Cerebellar cortex (tissue), 1 donor: ENCODE measurements at places on chromosomes 7 and 10.

DNA sequence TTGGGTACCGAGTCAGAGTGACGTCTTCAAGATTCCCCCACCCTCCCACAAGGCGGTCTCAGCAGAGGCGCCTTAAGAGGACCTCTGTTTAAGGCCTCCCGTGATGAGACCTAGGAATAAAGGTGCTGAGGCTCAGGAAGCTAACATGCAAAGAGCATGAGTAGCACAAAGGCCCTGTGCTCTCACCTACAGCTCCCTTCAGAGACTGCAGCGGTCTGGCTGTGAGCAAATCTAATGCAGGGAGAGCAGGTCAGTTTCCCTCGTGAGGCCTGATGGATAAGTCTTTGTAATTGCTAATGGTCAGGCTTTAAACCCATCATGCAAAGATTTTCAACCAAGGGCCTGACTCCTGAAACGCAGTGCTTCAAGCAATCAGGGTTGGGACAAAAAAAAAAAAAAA lies 909.3 kb upstream of the GHITM start:
- DNase-seq, result no peak

DNA sequence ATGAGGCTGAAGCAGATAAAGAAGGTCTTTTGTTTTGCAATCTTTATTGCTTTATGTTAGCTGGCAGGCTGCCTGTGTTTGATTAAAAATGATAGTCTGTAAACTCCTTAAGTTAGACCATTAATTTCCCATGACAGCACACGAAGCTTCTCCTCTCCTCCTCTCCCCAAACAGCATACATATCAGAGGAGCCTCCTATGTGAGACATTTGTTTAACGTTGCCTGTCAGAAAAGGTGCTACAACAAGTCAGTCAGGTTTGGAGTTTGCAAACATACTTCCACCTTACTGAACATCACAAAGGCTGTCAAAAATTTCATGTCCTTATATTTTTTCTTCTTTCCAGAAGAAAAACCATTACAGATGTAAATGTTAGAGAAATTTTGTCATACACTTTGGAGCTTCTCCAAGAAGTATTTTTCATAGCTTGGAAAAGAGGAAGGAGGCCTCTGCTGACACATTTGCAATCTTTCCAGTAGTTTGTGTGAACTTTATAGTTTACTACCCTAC lies 393.1 kb downstream of the EXOC4 start:
- DNase-seq, result no peak

- DNase-seq, result no peak
These were observed 2.7 kb downstream of the RHBDD2 start for GRCh38 chr7:75881436-75882095.

- no peak for DNase-seq
These were observed 433 bp upstream of the PLXNA4 start for GRCh38 chr7:132576721-132577085.

- DNase-seq, result no peak
These were observed 42.3 kb upstream of the MDFIC start for GRCh38 chr7:114879554-114879953.

DNA sequence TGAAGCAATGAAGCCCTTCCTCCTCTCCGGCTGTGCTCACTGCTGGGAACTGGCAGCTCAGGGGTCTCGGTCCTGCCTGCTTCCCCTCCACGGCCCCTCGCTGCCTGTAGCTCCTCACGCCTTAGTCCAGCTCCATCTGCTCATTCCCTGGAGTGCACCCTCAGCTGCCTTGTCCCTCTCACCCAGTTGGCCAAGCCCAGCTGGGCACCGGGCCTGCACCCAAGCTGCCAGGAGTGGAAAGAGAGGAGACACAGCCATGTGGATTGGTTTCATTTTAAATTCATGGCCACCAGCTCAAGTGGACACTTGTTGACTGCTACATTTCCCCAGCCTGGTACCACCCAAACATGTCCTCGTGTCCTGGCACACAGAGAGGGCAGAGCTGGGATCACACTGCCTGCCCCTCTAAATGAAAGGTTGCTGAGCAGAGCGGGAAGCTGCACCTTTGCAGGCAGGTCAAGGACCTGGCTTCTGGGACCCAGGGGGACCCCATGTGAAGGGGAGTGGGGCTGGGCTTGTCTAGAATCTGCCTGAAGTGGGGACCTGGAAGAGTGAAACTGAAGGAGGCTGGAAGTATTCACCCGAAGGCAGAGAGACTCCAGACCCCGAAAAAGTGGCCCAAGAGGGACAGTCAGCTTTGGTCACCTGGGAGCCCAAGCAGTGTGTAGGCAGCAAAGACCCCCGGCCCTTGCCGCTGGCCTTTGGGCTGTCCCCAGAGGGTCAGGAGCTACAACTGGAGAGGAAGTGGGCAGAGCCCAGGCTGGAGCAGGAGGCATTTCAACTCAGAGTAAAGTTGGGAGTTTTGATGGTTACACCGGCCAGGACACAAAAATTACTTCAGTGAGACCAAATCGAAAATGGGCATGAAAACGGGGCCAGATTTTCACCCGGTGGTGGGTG lies 15.0 kb upstream of the BNIP3 start:
- DNase-seq, result no peak
